ENCODE measurements at places on chromosomes 12 and 14.
A peak's percentile ranks its signal among the peaks of the same experiment; 100 is the strongest.

GRCh38 chr12:32533971-32534590 lies 134.7 kb downstream of the FGD4 start:
- peak; percentile 50 for DNase-seq

GRCh38 chr14:99548255-99548654 lies 55.8 kb downstream of the CCDC85C start:
- no peak for DNase-seq

GRCh38 chr14:75156901-75157300 lies 19.5 kb downstream of the TMED10 start:
- DNase-seq, result no peak

- DNase-seq, result no peak
These were observed 33.8 kb downstream of the TECPR2 start for GRCh38 chr14:102396521-102396920.

DNA sequence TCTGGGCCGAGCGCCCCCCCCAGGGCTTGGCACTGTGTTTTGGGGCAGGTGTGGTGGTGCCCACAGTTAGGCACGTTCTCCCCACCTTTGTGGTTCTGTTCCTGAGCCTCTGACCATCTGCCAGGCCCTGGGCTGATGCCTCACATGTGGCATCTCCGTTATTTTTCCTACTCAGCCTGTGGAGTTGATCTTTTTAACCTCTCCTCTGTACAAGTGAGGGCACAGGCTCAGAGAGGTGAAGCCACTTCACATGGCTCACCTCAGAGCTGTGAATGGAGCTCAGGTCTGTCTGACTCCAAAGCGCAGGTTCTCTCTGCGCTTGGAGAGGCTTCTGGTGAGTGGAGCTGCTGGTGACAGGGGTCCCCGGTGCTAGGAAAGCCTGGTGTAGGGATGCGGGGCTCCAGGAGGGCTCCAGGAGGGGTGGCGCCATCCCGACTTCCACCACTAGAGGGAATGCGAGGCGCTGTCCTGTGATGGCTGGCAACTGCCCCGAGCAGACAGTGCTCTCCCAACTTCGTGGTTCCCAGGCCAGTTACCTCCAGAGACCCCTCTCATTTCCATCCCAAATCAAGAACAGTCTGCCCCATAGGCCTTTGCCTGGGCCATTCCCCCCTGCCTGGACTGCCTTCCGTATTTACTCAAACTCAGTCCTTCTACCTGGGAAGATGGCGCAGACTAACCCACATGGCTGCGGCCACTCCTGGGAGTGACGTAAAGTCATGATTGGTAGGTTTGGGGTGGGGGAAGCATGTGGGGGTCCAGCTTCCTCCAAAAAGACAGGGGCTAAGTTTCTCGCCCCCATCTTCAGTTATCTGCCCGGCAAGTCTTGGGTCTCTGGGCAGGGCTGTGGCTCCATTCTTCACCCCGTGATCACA lies 9.9 kb downstream of the BCL7A start:
- DNase-seq, result peak; percentile 72

GRCh38 chr14:52949711-52950409 lies 990 bp downstream of the FERMT2 start:
- DNase-seq, result peak; percentile 39

DNA sequence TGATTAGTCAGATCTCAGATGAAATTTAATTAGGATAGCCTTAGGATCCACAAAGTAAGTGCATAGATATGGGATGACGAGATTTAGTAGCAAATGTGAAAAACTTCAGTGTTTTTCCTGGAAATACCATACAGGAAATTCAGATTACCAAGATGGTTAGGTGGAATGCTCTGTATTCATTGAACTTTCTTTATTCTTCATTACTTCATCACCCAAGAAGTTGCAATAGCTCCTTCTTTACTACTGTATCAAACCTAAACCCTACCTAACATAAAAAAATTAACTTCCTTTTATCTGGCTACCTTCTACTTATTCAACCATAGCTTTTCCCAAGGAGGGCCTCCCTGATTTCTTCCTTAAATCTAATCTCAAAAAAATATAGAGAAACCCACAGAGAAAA lies 100.4 kb downstream of the TTC6 start:
- DNase-seq, result no peak

DNA sequence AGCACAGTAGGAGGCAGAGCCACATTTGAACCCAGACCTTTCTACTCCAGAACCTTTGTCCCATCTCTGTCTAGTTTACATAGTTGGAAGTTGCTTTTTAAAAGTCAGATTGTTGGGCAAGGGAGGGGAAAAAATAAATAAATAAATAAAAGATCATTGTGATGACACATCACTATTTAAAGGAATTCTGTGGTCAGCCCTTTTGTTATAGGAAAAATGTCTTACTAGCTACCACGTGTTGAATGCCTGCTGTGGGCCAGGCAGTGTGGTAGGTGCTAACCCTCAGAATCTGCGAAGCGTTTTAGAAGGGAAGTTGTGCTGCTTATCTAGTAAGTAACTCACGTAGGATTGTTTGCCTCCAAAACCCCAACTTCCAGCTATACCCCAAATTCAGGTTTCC lies 62.3 kb downstream of the BHLHE41 start:
- DNase-seq, result no peak

GRCh38 chr12:120199025-120199424 lies 1.9 kb downstream of the RPLP0 start:
- DNase-seq, result no peak

- DNase-seq, result no peak
These were observed 77.1 kb upstream of the NUDT4 start for GRCh38 chr12:93300611-93301021.

DNA sequence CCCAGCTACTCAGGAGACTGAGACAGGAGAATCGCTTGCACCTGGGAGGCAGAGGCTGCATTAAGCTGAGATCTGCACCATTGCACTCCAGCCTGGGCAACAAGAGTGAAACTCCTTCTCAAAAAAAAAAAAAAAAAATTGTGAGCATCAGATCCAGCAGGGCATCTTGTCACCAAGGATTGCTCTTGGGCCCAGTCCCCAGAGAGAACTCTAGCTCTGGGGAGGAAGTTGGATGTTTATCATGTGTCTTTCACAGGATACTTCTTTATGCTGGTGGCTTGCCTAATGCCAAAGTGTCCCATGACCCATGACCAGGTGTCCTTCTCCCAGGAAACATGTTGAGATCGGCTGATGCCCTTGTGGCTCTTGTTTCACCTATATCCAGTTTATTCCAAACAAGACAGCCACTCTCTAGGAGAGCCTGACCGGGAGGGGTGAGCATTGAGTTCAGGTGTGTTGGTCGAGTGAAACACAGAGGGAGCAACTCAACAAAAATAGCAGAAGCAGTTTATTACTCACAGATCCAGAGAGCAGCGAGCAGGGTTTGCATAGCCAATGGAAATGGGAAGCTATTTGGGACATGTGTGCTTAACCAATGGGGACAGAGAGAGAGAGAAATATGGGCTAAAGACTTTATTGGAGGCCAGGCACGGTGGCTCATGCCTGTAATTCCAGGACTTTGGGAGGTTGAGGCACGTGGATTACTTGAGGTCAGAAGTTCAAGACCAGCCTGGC lies 6.6 kb upstream of the TCHP start:
- DNase-seq, result no peak

DNA sequence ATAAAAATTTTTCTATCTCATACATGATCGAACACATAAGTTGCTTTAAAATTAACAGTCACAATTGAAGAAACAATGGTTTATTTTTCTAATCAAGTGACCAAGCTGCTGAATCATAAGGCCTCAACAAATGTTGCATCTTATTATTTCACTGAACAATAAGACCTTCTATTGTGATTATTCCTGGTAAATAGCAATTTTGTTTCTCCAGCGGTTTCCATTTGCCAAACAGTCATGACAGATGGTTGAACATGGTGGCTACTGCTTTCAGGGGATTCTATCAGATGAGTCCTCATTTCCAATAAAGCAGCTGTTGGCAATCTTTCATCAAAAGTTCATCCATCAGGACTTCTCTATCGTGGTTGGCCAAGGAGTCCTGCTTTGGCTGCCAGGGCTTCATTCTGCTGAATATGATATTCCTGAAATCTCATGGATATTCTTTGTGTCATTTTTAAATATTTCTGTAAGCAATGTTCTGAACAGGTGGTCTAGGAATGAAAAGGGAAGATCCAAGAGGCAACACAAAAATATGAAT lies 13.0 kb downstream of the TOMM20L start:
- DNase-seq, result no peak

DNA sequence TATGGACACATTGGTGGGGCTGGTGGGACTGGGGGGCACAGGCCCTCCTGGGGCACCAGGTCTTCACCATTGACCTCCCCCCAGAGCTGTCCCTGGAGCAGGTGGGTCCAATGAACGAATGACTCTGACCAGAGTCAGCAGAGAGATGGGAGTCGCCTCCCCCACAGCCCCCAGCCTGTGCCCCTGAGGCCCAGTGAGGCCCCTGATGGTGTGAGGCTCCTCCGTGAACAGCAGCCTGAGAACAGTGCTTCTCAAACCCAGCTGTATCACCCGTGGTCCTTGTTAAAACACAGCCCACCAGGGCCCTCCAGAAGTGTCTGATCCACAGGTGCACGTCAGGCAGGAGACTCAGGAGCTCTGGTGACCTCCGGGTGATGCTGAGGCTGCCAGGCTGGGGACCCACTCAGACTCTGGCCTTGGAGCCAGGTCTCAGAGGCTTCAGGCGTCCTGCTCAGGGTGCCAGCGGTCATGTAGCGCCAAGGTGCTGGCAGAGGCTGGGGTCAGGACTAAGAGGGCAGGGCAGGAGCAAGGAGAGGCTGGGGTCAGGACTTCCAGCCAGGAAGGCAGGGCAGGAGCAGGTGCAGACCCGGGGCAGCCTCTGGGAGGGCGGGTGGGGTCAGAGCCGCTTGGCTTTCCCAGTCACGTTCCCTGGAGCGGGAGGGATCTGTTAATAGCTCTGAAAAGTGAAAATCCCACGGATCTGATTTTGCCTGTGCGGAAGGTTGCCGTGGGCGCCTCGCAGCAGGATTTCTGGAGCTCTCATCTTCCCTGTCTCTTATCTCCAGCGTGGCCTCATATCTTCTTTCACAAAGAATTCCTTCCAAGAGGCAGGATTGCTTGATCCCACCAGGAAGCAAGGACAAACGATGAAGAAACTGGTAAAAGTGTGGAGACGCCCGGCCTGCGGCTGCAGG lies 35.0 kb downstream of the GALNT9 start:
- DNase-seq, result no peak

DNA sequence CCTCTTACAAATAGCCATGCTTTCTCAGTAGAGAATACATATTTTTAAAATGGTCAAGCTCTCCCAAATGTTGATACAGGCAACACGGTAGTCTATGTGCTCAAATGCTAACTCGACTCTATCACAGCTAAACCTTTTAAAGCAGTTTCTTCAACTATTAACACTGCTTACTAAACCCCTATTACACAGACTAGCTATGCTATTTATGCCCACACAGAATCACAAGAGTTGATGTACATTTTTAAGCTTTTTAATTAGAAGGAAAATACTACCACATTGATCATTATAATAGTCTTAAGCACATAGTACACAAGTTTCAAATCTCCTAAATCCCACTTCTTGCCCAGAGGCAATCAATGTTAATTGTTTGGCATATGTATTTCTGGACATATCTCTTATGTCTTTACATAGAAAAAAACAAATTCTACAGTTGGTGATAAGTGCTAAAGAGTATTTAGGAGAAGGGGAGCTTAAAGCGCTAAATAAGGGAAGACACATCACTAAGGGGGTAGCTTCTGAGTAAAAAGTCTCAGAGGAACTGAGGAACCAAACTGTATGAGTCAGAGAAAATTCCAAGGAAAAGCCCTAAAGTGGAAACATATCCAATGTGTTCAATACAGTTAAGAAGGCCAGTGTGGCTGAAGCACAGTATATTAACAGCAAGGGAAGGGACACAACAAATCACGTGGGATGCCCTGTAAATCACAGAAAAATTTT lies 13.7 kb downstream of the HNRNPC start:
- no peak for DNase-seq

- DNase-seq, result no peak
These were observed 15.1 kb downstream of the COQ6 start for GRCh38 chr14:73965216-73965615.

- DNase-seq, result no peak
These were observed 256.1 kb downstream of the NAV3 start for GRCh38 chr12:78086553-78087362.

- DNase-seq, result peak; percentile 72
These were observed 186.7 kb upstream of the VASH1 start for GRCh38 chr14:76574416-76575095.

- no peak for DNase-seq
These were observed 18.9 kb downstream of the SDS start for GRCh38 chr12:113384778-113385177.

DNA sequence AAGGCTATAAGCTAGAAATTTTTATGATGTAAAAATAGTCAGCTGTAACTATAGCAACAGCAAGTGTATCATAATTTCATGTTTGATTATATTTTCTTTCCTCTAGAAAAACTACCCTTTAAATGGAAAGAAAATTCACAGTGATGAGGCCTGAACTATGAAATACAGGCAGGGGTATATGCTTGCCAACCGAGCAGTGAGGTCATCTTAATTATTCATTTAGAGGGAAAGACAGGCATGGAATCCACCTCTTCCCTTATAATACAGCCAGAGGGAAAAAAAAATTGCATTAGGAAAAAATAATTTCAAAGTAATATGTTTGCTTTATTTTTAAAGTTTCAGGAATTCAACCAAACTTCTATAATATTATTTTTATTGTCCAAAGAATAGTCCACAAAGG lies 139.8 kb downstream of the EPS8 start:
- DNase-seq, result no peak

GRCh38 chr14:104697892-104698583 lies 8.6 kb downstream of the INF2 start:
- DNase-seq, result no peak

DNA sequence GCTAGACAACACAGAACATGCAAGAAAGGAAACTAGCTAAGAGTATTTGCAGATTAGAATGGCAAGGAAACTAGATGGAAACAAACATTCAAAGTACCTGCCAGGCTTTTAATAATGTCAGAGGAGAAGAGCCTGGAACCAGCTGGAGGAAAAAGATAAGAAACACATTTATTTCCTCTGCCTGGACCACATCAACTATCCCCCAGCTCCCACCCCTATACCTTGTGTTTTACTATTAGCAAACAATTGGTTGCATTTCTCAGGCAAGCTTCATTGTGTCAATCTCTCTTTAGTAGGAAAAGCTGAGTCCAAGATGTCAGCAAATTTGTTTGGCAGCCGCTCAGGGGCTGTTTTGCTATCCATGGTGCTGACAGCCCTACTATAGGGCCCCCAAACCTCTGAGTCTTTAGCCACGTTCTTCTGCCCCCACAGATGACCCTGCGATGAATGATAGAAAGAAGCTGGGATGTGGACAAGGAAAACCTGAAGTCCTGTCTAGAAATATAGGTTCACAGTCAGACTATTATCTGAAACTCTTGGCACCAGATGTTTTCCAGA lies 11.6 kb upstream of the SYNDIG1L start:
- no peak for DNase-seq

DNA sequence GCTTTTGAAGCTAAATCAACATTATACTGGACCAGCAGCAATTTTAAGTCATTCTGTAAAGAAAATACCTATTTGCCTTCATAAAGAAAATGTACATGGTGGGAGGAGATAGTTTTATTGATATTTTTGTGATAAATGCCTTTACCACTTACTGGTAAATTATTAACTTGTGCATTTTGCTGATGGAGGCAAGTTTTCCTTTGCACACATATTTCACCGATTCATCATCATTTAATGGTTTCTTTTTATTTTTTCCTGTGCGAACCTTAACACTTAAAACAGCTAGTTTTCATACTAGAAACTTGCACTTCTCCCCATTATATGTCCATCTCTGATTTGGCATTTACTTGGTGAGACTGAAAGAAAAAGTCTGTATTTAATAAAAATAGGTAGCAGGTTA lies 239.3 kb downstream of the TRHDE start:
- no peak for DNase-seq

Measured in NCI-H82 (cell line).